NCI-H1105 (cell line): ENCODE measurements at places on chromosomes 7 and 10.

DNA sequence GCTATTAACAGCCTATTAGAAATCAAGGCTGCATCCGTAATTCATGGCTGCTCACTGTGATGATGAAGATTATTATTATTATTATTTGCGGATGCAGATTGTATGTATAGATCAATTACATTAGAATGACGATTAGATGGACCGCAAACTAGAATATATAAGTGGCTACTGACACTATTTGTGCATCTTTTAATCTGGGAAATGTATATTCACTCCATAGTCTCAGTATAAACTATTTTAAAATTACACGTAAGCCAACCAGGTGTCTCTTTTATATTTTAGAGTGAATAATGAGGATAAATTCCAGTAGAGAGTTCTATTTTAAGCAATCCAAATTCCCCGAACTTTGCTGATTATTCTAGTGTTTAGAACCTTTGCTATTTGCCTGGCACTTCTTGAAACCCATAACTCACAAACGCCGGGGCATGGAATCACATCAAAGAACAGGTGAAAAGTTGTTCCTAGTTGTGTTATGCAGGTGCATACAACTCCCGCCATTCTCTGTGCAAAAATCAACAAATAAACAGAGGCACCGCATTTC lies 509 bp upstream of the ING3 start:
- no peak for DNase-seq

DNA sequence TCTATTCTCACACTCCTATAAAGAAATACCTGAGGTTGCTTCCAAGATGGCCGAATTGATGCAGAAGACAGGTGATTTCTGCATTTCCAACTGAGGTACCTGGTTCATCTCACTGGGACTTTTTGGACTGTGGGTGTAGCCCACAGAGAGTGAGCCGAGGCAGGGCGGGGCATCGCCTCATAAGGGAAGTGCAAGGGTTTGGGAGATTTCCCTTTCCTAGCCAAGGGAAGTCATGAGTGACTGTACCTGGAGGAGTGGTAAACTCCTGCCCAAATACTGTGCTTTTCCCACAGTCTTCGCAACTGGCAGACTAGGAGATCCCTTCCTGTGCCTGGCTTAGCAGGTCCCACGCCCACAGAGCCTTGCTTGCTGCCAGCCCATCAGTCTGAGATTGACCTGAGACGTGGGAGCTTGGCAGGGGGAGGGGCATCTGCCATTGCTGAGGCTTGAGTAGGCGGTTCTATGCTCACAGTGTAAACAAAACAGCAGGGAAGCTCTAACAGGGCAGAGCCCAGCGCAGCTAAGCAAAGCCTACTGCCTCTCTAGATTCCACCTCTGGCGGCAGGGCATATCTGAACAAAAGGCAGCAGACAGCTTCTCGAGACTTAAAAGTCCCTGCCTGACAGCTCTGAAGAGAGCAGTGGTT lies 152.2 kb downstream of the ARL4A start:
- DNase-seq, result no peak

GRCh38 chr7:110856704-110857103 lies 234.2 kb upstream of the LRRN3 start:
- no peak for DNase-seq

- DNase-seq, result no peak
These were observed 209.6 kb downstream of the EMX2 start for GRCh38 chr10:117752103-117752502.

DNA sequence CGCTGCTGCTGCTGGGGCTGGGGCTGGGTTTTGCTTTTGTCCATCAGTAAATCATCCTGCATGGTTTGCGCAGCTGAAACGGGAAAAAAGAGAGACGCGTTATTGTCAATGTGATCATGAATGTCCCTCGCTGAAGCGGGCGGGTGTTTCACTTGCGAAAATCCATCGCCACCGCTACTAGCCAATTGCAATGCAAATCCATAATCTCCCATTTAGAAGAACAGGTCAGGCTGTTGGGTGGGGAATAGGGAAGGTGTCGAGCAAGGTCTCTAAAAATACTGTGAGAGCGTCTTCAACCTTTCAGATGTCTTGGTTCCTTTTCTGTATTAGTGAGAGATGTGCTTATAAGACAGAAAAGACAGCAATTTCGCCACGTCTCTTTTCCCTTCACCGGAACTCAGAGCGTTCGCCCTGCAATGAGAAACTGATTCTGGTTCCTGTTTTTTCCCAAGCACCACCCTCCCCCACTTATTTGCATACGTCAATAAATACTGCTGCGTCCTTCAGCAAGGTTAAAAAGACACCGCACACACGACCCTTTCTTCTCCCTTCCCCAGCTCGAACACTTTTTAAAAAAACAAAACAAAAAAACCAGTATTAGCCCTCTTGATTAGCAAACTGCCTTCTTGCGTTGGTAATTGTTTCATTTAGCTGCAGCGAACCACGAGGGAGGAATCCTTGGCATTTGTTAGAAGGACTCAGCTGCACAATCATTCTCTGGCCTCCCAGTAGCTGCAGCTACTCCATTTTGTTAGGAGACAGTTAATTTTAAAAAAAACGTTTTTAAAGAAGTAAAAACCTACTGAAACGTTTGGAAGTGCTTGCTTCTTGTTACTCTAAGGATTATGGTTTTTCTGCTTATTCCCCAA lies 50.4 kb downstream of the CPEB3 start:
- DNase-seq, result peak; percentile 41

DNA sequence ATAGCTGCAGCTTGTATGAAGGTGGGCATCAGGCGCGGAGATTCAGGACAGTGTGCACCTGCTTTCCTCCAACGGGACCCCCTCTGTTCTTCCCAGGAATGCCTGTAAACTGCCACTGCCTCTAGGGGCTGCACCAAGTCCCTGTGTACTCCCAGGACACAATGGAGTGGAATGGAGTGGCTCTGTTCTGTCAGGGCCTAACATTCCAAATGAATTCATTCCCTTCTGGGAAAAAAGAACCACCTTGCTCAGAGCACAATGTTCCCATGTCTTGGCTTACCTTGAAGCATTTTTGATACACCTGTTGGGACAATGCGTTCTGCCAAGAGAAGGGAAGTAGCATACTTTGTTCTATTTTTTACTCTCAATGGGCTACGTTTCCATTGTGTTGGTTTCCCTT lies 339.4 kb downstream of the FRMD4A start:
- DNase-seq, result no peak

GRCh38 chr10:9508606-9509005 lies 1454.1 kb downstream of the GATA3 start:
- DNase-seq, result no peak

- DNase-seq, result no peak
These were observed 153.3 kb downstream of the AVL9 start for GRCh38 chr7:32648408-32649156.
